ENCODE measurements at places on chromosomes 12 and 14.

GRCh38 chr14:89201645-89202044 is 215.4 kb downstream of the FOXN3 start:
- no peak for DNase-seq

- no peak for DNase-seq
These were observed 27.2 kb downstream of the SPX start for GRCh38 chr12:21553329-21553675.

- DNase-seq: no peak
These were observed 7.8 kb downstream of the IRAK3 start for GRCh38 chr12:66196806-66197205.

- DNase-seq: no peak
These were observed 336.4 kb downstream of the CCER1 start for GRCh38 chr12:90618586-90618985.

- DNase-seq: no peak
These were observed 28.3 kb downstream of the DEGS2 start for GRCh38 chr14:100131181-100131580.

- no peak for DNase-seq
These were observed 49.5 kb upstream of the STON2 start for GRCh38 chr14:81449576-81449975.
